NCI-H526 treated with DMSO at 0.1 percent for 48 hours (cell line): ENCODE measurements at places on chromosomes 2 and 18.

GRCh38 chr2:215205787-215206186 lies 67.4 kb upstream of the ABCA12 start:
- DNase-seq = no peak

GRCh38 chr2:101736861-101737291 lies 39.4 kb downstream of the MAP4K4 start:
- no peak for DNase-seq

DNA sequence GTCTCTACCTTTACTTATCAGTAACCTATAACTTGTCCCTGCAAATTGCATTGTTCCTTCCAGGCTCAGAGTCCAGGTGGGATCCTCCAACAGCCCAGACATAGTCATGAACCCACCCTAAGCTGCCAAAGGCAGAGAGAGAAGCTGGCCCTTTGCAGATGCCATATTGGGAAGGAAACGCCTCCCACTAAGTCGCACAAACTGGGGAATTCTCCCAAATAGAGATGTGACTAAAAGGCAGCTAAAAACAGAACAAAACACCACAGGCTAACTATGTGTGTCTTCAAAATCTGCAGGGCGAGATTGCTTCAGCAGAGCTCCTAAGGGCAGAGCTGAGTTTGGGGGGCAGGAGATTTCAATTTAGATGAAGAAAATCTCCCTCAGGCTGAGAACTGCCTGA lies 38.5 kb upstream of the SIGLEC15 start:
- DNase-seq = no peak

DNA sequence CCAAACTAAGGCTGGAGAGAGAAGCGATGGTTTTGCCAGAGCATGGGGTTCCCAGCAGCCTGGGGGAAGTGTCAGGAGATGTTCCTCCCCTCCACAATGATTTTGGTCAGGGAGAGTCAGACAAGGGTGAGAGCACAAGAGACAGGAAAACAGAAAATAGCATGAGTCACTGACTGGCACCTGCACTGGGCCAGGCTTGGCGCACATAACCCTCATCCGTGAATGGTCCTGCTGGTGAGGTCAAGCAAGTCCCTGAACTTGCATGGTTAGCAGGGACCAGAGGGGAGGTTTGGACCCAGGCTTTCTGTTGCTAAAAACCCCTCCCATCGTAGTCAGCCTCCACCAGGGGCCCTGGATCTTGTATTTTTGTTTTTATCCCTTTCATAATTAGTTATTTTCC lies 174.5 kb upstream of the MYT1L start:
- no peak for DNase-seq

GRCh38 chr2:240702640-240703011 lies 11.0 kb downstream of the AQP12A start:
- DNase-seq = no peak

- peak; percentile 37 for DNase-seq
These were observed 211.3 kb upstream of the APCDD1 start for GRCh38 chr18:10242936-10243680.

DNA sequence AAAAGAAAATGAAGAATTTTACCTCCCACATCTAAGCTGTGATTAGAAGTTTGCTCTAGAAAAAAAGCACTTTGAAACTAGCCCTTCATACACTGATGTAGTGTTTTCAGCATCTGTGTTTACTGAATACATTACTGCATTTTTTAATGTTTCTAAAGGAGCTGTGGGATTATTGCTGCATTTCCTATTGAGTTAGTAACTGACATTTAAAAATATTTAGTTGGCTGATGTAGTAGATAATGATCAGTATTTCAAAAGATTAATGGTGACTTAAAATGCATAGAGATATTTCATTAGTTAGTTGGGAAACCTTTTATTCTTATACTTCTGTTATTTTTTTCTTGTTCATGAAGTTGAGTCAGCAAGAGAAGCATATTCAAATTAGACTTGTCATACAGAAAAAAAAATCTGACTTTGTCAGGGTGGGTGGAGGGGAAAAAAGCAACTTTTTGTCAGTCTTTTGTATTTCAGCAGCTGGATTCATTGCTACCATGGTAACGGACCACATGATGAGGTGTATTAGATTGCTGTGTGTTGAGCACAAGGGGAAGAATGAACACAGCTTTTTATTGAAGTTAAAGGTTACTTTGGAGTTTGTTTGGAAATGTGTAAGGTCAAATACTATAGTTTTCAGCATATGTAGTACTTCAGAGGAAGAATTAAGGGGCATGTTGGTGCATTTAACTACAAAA lies at the start of gene DTNA:
TSS of gene DTNA (plus strand) at position 549 of the 692 bp plus-strand sequence. CDS start 45,679 bp downstream, outside the sequence.
- no peak for DNase-seq

DNA sequence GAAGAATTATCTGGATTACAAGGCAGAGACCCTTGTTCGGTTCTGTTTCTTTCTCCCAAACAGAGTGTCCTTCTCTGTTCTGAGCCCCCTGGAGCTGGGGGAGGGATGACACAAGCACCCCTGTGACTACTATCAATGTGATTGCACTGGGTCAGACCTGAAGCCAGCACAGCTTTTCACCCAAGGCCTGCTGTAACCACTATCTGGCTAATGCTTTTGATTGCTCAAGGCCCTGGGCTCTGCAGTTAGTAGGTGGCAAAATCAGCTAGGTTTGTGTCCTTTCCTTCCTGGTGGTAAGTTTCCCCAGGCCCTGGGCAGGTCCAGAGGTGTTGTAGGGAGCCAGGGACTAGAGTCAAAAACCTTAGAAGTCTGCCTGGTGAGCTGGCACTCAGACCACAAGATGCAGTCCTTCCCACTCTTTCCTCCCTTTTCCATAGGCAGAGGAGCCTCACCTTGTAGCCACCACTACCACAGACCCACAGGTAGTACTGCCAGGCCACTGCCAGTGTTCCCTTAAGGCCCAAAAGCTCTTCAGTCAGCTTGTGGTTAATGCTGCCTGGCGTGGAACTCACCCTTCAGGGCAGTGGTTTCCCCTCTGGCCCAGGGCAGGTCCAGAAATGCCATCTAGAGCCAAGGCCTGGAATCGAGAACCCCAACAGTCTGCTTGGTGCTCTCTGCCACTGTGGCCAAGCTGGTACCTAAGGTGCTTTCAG lies 83.0 kb downstream of the FAM117B start:
- DNase-seq = no peak

GRCh38 chr2:188937228-188938220 lies 36.6 kb upstream of the COL3A1 start:
- DNase-seq = no peak

DNA sequence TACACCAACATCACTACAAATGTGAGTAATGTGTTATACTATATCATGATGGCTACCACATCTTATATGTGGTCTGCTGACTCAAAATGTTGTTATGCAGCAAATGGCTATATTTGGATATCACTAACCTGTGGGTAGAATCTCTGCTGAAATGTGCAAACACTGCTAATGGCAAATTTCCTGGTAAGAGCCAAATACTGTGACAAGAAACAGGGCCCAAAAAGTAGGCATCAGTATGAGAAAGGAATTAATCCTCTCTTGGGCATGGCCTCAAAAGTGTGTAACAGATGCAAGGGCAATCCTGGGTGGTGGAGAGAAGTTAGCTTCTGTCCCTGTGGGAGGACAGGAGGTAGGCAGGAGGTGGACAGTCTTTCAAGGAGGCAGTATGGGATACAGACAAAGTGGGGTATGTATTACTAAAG lies 13.3 kb downstream of the ATF2 start:
- DNase-seq = no peak

DNA sequence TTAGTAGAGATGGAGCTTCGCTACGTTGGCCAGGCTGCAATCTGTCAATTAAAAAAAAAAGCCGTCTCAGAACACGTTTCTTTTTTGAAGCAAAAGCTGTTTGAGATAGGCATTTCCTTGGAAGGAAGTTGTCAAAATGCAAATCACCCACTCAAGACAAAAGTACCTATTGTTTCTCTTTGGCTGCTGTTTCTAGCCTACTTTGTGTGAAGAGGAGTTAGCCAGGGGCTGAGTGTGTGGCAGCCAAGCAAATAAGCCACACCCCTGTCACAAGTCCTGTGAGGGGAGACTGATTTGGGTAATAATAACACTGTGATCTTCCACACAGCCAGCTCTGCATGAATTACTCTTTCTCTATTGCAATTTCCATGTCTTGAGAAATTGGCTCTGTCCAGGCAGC lies 47.4 kb upstream of the CDCA7 start:
- DNase-seq = peak; percentile 44

DNA sequence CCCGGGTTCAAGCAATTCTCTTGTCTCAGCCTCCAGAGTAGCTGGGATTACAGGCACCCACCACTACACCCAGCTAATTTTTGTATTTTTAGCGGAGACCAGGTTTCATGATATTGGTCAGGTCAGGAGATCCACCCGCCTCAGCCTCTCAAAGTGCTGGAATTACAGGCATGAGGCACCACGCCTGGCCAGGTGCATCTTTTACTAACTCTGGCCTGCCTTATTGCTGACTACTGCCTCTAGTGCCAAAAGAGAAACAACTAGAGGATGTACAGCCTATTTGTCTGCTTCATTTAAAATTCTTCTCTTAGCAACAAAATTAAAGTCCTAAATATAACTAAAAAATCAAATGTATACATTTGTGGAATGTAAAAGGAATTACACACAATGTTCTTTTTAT lies 115.4 kb downstream of the BMPR2 start:
- no peak for DNase-seq

DNA sequence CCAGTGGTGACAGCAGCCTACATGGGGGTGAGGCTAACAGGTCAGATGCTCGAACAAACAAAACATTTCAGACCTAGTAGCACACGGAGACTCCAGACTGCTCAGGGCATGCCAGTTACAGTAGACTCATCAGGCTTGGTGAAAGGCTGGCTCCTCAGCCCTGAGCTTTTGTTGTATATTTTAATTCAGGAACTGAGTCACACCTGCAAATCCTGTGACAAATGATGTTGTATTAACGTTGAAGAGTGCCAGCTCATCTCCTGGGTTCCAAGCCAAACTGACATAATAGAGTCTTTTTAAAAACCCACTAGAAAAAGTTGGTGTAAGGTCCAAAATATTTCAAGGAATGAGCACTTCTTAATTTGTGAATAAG lies 65.3 kb downstream of the C1D start:
- no peak for DNase-seq

- no peak for DNase-seq
These were observed 5.8 kb downstream of the SH3RF3 start for GRCh38 chr2:109134741-109135358.

DNA sequence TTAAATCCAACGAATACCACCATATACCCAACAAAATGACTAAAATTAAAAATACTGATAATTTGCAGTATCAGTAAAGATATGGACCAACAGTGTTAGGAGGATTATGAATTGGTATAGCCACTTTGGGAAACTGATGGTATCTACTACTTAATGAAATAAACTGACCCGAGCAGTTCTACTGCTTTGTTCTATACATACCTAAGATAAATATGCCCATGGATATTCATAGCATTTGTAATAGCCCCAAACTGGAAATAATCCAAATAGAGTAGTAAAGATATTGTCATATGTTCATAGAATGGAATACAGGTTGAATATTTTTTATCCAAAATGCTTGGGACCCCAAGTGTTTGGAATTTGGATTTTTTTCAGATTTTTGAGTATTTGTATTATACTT lies 20.7 kb downstream of the PPP1CB start:
- DNase-seq = no peak

DNA sequence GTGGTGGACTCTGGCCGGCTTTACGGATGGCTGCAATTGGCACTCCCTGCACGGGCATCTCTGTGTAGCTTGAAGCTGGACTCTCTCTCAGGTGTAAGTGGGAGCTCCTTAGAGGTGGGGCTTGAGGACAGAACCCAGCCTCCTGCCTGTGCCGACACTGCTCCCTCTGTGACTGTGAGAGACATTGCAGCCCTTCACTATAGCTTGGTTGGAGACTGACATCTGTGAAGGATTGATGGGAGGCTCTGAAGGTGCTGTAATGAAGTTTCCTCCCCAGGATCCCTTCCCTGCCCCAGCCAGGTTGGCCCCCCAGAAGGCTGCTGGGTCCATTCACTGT lies 166.7 kb downstream of the SH3RF3 start:
- no peak for DNase-seq

GRCh38 chr2:196985511-196986183 lies 59.1 kb upstream of the PGAP1 start:
- no peak for DNase-seq

DNA sequence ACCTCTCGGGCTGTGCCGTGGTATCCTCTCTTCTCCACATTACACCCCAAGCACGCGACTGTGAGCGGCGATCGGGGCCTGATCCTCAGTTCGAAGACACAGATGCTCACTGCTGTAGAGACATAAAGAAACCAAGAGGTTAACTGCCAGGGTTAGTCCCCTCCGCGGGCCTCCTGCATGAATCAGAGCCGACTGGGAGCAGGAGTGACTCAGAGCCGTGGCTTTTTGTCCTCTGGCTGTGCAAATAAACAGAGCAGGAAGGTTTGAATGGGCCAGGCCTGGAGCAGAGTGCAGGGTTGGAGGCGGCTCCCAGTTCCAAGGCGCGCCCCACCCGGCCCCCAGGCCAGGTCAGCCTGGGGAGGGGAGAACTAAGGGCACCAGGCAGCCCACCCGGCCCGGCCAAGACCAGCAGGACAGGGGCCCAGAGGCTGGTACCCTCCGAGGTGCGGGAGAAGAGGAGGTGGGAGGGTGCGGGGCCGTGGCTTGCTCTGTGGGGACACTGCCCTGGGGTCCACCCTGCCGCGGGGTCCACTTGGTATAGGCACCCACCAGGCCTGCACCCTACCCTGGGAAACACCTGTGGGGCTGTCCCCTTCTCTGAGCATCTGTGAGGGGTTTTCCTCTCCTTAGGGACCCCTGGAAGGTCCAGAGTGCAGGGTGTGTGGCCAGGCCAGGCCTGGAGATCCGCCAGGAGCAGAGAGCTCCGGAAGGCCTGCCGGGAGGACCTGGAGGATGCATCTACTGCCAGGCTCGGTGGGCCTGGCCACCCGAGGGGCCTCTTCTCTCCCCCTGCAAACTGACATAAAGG lies 16.5 kb downstream of the TWIST2 start:
- DNase-seq = no peak

- DNase-seq = no peak
These were observed 250.2 kb upstream of the MEX3C start for GRCh38 chr18:51447351-51448342.

DNA sequence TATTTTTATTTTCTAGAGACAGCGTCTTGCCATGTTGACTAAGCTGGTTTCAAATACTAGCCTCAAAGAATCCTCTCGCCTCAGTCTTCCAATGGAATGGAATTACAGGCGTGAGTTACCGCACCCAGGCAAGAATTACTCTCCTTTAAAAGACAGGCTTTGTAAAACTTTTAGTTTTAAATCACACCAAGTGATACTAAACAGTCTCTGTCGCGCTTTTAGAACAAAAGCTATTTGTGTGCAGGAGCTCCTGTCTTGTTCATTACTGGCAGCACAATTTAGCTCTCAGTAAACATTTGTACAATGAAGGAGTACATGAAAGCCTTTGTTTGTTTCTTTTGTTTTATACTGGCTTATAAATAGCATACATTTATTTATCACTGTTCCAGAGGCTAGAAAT lies 1719.2 kb upstream of the PIK3C3 start:
- DNase-seq = no peak

DNA sequence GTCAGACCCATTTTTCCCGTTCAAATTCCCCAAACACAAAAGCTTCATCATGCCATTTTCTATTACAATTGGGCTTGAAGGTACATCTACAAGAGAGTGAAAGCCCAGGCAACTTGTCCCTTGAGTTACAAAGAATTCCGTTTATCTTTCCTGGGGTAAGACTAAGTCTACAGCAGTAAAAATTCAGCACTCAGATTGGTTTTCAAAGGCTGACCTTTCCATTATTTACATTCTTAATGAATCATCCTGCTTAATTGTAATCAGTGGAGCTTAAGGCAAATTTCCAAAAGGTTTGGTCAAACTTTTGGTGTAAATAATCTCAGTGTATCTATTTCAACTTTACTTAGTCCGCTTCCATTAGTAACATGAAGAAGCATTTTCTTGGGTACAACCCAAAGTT lies 33.4 kb upstream of the ST3GAL5 start:
- DNase-seq = no peak
